ENCODE measurements at places on chromosomes 13 and 19.

DNA sequence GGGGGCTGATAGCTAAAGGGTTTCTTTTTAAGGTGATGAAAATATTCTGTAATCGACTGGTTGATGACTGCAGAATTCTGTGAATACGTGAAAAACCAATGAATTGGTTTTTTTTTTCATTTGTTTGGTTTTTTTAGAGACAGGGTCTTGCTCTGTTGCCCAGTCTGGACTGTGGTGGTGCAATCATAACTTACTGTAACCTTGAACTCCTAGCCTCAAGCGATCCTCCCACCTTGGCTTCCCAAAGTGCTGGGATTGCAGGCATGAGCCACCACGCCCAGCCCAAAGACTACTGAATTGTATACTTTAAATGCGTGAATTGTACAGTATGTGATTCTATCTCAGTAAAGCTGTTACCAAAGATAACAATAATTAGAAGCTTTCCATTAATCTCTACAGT lies 14.8 kb upstream of the AKAP8 start:
- DNase-seq: no peak

- DNase-seq: no peak
These were observed 108.8 kb upstream of the FRY start for GRCh38 chr13:31922724-31923123.

DNA sequence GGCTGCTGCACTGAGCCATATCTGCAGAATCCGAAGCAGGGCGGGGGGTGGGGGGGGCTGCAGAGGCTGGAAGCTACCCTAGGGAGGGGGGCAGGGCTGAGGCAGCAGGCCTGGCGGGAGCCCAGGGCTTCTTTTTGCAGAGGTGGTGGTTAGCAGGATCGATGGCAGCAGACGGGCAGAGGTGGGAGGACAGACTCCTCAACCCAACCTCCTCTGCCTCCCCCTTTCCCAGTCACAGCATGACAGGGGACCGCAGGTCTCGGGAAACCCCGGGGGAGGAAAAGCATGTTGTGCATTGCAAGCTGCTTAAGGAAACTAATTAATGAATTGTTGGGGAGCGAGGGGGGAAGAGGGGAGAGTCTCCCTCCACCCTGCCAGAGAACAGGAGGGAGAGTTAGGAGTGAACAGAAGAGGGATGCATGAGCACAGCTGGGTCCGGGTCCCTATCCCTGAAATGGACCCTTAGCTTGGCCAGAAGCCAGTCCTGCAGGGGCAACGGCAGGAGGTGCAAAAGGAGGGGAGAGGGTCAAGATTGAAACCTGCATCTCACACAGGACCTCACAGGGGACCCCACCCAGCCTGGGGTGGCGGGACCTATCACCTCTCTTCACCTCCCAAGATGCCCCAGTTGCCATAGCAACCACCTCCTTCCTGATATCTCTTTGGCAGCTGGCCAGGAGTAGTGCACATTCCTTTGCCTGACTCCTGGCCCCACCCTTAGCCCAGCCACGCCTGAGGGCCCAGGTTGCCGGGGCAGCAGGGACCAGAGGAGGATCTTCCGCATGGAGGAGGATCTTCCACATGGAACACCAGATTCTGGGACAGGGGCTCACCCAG lies 1.8 kb downstream of the FXYD7 start:
- no peak for DNase-seq

GRCh38 chr13:62510906-62511655 lies 1095.4 kb upstream of the PCDH20 start:
- DNase-seq: no peak

- DNase-seq: no peak
These were observed 125.9 kb downstream of the MIPEP start for GRCh38 chr13:23763318-23763717.

DNA sequence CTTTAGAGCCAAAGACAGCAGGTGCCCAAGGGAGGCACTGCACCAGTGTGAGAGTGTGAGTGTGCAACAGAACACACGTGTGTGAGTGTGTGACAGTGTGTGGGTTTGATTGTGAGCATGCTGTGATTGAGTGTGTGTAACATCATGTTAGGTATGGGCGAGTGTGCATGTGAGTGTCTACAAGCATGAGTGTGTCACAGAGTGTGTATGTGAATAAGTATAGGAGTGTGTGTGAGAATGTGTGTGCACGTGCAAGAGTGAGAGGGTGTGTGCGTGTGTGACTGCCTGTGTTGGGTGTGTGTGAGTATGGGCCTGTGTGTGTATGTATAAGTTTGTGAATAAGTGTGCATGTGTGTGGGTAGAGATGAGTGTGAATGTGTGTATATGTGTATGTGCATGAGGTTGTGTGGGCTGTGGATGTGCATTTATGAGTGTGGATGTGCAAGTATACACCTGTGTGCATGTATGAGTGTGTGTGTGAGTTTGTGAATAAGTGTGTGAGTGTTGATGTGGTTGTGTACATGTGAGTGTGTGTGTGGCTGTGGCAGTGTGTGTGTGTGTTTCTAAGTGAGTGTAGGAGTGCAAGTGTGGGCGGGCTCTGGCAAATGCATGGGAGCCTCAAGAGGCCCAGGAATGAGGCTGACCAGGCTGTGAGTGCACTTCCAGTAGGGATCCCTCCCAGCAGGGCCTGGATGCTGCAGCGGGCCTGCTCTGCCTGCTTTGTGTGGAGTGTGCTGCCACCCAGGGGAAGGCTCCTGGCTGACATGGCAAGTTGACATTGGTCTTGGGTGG lies 198.4 kb downstream of the COL4A1 start:
- DNase-seq: no peak

- no peak for DNase-seq
These were observed 1722.7 kb downstream of the SLITRK5 start for GRCh38 chr13:89393758-89394304.

All from stimulated activated CD8-positive, alpha-beta memory T cell treated with anti-CD3 and anti-CD28 coated beads, Interleukin-4, amount 100 ng/mL, for 1 hour (primary cell).